ENCODE measurements at places on chromosomes 1 and 21.

DNA sequence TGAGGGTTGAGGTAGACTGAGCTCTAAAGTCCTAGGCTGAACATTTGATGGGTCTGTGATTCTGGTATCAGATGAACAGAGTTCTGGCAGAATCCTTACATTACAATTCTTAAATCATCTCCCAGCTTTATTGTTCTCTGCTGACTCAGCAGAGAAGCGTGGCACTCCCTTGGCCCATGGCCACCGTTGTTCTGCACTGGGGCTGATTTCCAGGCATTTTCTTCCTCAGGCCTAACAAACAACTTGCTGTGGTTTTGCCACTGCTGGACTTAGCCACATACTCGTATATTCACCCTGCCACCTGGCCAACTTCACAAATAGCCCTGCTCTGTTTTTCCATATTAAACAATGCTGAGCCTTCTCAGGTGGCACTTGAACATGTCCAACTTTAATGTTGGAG is 223.2 kb downstream of the TNR start:
- DNase-seq: no peak

GRCh38 chr1:205669341-205670149 is 10.8 kb downstream of the SLC45A3 start:
- no peak for DNase-seq

- DNase-seq: no peak
Measured at GRCh38 chr1:41660570-41661427, 176.3 kb upstream of the EDN2 start.

GRCh38 chr1:94411237-94411636 is 7.0 kb upstream of the ABCD3 start:
- no peak for DNase-seq

DNA sequence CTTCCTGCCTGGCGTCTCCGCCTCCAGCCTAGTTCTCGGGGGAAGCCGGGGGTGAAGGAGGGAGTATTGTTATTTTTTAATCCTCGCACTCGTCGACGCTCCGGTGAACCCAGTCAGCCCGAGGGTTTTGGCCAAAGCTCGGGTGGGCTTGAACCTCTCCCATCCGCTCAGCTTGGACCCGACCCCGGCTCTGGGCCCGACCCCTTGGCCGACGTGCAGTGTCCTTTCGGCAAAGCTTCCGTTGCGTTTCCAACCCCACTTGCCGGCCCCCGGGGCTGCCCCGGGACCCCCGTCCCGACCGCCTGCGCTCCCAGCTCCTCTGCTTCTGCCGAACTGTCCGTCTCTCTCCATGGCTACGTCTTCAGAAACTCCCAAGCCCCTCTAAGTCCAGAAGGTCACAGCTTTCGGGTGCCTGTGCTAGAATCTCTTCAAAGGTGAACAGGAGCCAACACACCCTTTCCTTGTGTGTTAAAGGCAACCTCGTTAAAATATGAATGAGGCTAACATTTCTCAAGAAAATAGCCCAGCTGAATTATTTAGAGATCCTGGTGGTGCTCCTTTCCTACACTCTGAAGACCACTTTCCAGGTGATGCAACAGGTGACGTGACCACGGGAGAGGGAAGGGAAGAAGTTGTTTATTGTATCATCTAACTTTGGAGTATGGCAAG is 647 bp downstream of the DESI2 start:
- no peak for DNase-seq

DNA sequence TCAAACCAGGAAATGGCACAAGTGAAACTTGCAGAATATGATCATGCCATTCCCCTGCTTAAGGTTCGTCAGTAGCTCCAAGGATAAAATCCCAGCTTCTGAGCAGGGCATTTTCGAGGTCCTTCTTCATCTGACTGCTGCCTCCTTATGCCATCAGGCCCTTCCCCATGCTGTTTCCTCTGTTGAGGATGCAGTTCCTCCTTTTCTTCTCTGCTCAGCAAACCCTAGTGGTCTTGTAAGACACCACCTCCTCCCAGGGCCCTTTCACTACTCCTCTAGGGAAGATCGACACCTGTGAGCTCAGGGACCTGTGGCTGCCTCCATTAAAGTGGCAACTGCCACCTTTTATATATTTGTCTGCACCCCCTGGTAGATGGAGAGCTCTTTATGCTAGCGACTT is 62.1 kb upstream of the JUN start:
- no peak for DNase-seq

DNA sequence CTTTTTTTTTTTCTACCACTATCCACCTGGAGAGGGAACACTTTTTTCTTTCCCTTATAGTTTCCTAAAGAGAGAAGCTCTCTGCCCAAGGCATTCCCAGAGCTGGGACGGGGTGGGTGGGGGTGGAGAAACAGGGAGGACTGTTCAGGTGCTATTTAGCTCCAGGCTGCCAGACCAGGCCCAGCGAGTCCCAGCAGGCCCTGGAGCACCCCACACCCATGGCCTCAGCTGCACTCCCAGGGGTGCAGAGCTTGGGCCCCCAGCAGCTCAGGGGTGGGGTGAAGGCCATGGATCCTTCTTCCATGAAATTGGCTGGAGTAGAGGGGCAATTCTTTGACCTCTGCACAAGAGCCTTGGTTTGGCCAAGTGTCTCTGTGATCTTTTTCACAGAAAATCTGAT is 4.1 kb downstream of the ETV3L start:
- DNase-seq: no peak

Data from NCI-H774 (cell line).